Effector memory CD8-positive, alpha-beta T cell (primary cell): ENCODE measurements at places on chromosomes 6 and 20.
A peak's percentile ranks its signal among the peaks of the same experiment; 100 is the strongest.

DNA sequence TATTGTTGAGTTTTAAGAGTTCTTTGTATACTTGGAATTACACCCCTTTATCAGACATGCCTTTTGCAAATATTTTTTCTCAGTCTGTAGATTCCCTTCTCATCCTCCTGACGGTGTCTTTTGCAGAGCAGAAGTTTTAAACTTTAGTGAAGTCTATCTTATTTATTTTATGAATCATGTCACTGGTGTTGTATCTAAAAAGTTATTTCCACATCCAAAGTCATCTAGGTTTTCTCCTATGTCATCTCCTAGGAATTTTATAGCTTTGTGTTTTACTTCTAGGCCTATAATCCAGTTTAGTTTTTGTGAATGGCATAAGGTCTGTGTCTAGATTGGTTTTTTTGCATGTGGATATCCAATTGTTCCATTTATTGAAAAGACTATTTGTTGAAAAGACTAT, 271.3 kb downstream of the KIF16B start:
- DNase-seq: no peak

DNA sequence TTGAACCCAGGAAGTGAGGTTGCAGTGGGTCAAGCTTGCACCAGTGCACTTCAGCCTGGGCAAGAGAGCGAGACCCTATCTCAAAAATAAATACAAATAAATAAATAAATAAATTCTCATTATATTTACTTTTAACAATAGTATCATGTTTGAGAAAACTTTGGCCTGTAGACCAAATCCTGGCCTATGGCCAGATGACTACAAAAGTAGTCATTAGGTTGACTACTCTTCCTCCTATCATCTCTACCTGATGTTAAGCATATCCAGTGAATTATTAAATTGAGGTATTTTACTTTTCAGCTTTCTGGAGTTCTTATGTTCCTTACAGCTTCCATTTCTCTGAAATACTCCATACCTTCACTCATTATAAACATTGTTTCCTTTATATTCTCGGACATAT, 280.6 kb downstream of the LAMA2 start:
- DNase-seq: no peak

DNA sequence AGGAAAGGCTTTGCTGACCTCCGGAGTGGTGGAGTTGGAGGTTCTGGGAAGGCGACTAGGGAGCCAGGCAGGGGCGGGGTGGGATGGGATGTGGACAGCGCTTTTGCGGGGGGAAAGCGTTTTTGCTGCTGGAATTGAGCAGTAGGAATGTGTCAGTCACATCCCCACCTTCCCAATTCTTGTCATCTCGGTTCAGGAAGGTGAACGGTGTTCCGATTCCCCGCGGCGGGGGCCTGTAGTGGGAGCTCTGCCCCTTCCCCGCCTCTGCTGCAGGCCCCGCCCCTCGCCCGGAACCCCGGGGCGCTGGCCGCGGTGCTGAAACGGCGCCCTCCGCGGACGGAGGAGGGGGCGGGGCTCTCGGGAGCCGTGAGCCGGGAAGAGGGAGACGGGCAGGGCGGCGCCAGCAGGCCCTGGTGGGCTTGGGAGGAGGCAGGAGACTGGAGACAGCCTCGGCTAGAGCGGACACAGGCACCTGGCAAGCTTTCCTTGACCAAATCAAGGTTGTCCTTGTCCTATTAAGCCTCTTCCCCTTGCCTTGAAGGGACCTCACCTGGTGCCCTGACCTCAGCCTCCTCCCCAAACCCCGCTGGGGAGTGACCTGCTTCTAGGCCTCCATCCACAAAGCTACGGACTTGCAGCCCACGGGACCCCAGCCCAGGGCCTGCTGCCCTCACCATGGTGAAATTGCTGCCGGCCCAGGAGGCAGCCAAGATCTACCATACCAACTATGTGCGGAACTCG, at the start of gene LHFPL5:
Gene LHFPL5 (plus strand): TSS at position 357 of the 741 bp plus-strand sequence. CDS start 319 bp downstream, at position 676.
- DNase-seq: peak; percentile 31

DNA sequence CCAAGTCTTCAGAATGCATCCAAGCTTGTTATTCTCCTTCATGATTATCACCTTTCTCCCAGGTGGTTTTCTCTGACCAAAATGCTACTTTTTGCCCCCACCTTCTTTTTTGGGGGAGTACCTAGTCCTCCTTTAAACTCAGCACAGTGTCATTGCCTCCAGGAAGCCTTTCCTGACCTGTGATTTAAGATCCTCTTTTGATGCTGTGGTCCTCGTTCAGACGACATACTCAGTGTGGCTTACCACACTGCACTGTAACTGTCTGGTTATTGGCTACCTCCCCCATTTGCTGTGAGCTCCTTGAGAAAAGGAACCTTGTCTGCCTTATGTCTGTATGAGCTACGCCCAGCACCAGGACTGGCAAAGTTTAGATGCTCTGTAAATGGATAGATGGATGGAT, 14.6 kb downstream of the SAYSD1 start:
- DNase-seq: no peak

- DNase-seq: no peak
These were observed 297.3 kb downstream of the PHACTR1 start for GRCh38 chr6:13013681-13014503.

DNA sequence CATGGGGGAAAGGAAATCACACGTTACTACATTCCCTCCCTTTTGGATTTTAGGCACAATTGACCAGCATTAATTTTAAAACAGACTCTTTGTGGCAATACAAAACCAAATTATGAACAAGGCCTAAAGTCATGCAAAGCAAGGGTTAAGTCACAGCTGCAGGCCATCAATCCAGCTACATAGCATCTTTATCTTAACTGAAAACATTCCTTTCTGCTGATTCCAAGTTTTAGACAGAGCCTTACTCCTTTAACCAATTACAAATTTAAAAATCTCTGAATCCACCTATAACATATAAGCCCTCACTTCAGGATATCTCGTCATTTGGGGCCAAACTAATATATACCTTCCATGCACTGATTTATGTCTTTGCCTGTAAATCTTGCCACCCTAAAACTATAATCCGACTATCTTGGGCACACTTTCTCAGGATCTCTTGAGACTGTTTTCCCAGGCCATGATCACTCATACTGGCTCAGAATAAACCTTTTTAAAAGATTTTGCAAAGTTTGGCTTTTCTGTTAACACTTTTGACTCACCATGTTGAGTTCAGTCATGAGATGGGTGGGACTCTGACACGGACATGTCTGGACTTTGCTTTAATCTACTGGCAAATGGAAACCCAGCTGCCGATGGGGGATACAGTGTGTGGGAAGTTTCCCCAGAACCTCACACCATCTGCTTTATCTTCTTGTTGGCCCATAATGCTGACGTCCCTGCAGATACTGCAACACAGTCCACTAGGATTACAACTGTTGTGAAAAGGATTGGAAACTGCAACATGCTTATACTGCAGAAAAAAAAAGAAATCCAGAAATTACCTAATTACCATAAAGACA, 757.0 kb downstream of the PTPRT start:
- DNase-seq: no peak

DNA sequence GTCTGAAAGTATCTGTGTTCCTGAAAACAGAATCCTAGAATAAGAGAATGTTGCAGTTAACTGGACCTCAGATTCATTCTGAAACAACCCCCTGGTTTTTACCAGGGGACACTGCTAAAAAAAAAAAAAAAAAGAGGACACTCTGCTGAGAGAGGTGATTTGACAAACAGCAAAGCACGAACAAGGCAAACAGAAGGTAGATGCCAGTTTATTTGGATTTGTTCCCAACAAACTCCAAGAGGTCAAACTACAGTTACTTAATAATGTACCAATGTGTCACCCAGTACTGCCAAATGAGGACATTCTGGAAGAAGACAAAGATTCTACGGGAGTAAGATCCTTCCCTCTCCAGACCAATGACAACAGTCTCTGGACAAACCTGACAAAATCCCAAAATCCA, 40.6 kb upstream of the SLC22A16 start:
- no peak for DNase-seq

GRCh38 chr6:16470502-16471221, 232.3 kb downstream of the GMPR start:
- DNase-seq: no peak

DNA sequence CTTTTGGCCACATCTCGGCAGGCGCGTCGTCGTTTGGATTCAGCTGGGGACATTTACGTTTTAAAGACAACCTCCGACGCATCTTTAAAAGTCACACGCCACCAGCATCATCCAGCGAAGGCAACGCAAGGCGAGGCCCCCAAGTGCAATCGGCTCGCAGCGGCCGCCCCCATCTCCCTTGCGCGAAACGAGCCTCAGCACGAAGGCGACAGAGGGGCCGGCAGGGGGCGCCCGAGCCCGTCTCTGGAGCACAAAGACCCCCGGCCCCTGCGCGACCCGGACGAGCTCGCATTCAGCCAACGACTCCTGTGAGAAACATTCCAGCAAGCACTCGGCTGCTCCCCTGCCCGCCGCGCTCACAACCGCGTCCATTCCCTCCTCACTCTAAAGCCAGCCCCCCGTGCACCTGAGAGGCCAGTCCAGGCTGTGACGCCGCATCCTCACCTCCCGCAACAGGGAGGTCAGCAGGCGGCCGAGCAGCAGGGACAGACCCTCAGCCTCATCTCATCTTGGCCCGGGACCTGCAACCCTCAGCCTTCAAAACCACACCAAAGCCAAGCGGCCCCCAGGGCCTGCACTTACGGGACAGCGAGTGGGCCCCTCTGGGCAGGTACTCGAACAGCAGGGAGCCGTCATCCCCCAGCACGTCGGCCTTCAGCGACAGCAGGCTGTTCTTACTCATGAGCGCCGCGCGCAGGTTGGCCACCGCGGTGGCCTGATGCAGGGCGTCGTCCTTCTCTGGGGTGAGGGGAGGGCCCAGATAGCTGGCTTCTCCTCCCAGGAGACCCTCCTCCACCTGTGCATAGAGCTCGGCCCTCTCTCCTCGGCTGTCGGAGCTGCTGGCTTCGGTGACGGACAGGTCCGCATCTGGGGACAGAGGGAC, 35.8 kb downstream of the SLC2A4RG start:
- DNase-seq: no peak

- no peak for DNase-seq
These were observed 33.4 kb upstream of the ZMYND8 start for GRCh38 chr20:47389867-47390347.

DNA sequence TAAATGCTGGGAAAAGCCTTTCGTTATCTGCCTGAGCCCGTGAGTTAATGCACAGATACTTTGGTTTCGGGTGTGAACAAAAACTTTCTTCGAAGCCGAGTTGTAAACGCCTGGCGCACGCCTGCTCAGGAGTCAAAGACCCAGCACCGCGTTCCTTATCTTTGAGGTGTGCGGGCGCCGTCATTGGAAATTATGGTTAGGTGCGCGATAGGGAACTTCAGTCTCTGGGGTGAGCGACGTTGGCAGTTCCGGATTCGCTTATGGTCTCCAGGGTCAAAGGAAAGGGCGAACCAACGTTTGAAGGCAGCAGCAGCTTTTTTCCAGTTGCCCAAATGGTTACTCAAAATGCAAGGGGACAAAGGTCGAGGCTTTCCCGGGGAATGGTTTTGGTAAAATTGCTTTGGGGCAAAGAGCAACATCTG, 853 bp downstream of the SLC22A3 start:
- no peak for DNase-seq

GRCh38 chr6:148771212-148771601, 24.4 kb downstream of the UST start:
- no peak for DNase-seq

DNA sequence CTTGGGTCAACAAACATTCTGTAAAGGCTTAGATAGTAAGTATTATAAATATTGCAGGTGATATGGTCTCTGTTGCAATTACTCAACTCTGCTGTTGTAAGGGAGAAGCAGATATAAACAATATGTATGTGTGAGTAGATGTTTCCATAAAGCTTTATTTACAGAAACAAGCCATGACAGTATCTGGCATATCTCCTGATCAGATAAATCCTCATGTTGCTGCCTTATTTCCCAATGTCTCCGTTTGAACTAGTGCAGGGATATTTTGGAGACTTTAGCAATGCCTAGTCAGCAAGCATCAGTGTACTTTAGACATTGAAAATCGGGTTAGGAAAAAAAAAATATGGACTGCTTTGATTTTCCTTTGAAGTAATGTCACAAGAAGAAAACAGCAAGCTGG, 96.1 kb downstream of the LAMA2 start:
- DNase-seq: no peak

- no peak for DNase-seq
These were observed 81.3 kb upstream of the COL21A1 start for GRCh38 chr6:56328728-56329090.

- no peak for DNase-seq
These were observed 8.5 kb upstream of the UBD start for GRCh38 chr6:29567991-29568390.

DNA sequence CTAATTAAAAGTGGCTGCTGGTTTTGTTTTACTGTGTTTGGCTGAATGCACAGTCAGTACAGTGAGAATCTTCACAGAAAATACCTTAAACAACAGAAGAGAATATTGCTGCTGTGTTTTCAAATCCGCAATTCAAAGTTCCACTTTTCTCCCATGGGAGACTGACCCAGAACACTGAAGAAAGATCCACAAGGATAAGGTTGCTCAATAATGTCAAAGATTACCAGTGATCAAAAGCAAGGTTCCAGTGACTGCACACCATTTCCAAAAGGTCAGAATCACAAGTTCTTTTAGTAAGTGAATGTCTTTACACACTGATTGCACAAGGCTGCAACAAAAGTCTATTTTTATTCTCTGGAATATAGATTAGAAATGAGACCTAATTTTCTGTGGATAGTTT, 82.3 kb downstream of the EPHA7 start:
- DNase-seq: no peak

DNA sequence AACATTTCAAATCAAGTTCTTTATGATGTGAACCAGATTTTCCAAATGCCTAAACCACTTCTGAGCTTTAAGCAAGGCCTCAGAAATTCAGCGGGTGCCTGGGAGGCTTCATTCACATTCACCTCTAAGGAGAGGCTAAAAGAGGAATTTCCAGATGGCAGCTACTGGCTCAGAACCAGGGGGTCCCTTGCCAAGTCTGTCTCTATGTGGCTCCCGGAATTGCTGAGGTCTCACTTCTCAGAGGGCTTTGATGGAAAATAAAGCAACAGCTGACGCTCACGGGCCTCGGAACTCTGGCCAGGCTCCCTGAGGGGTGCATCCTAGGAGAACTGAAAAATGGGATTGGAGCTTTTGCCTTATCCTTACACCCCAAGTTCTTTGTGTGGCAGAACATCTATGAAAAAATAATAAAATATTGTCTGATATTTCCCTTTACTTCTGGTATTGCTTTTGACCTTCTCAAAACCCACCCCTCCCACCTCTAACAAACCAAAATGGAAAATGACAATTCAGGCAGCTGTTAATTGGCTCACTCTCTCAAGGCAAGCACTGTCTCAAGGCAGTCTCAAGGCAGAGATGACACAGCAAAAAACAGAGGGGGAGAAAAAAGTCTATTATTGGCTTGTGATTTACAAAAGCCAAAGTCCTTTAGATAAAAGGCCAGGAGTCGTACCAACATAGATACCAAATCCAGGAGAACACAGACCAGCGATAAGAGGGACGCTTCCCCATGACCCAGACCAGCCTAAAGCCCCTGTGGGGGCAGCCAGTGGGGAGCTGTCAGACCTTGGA, 21.8 kb upstream of the LRRN4 start:
- DNase-seq: no peak

DNA sequence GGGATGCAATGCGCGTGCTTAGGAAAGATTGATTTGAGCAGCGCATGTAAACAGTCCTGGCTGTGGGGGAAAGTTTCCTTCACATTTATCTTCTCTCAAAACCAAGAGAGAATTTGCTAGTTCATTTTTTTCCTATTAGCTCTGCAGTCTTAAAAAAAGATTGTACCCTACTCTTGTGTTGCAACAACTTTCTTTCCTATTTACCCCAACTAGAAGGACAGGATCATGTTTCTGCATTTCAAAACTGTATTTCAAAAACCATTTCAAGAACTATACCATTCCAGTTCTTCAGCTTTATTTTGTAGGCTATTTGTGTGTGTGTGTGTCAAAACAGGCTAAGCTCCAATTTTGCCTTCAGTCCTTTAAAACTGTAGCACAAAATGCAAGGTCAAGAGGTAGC, 473.1 kb downstream of the KIF16B start:
- no peak for DNase-seq
